ENCODE measurements at places on chromosomes 4 and X. TPM values are rescaled to one million over a fixed set of nuclear protein-coding genes. Genes with fewer than 3 reads are reported as not detected.

PLXNB3 gene
- total RNA-seq = 7.6 TPM

MTNR1A gene
- not detected for total RNA-seq

SSX2B gene
- not detected for total RNA-seq

F8A3 gene
- not detected for total RNA-seq

UCP1 gene
- total RNA-seq = not detected

FAT4 gene
- total RNA-seq = 5.6 TPM

CDKL2 gene
- total RNA-seq = not detected

GRCh38 chr4:92600638-92601037, 296.9 kb downstream of the GRID2 start:
- no peak for DNase-seq

DNA sequence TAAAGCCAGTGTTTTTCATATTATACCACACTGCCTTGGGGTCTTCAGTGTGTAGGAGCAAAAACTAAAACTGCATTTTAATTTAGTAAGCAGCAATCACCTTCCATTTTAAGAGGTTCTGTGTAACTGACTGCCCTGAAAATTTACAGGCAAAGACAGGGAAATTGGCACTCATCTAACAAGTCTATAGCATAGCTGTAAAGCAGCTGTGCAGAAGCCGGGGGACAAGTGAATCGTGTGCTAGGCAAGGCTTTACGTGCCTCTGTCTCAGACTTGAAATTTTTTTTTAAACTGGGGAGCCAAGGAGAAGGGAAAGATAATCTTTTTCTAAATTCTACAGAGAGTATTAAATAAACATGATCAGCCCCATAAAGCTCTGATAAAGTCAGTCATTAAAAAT, 39.7 kb downstream of the TSPAN5 start:
- no peak for DNase-seq

DNA sequence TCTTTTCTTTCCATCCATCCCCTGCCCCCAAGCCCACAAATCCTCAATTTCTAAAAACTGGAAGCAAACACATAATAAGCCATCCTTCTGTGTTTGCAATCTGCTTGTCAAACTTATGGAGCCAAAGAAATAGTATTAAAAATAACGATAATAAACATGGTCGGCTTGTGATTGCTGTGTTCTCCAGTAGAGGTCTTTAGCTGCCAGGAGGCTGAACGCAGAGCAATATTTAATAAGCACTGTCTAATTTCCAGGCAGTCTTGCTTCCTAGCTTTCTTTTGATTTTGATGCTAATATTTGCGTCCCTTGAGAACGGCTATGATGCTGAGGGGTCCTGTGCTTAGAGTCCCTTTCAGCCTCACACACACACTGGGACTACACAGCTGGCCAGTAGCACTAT, 3.2 kb upstream of the HELT start:
- DNase-seq = no peak

GRCh38 chr4:63898961-63899360, 510.3 kb downstream of the TECRL start:
- DNase-seq = no peak

GRCh38 chrX:7316887-7317286, 168.9 kb upstream of the PUDP start:
- DNase-seq = no peak

- no peak for DNase-seq
Observed at GRCh38 chrX:138847930-138848329, 136.4 kb upstream of the FGF13 start.

- DNase-seq = no peak
Observed at GRCh38 chrX:111131572-111131971, 35.6 kb downstream of the PAK3 start.

DNA sequence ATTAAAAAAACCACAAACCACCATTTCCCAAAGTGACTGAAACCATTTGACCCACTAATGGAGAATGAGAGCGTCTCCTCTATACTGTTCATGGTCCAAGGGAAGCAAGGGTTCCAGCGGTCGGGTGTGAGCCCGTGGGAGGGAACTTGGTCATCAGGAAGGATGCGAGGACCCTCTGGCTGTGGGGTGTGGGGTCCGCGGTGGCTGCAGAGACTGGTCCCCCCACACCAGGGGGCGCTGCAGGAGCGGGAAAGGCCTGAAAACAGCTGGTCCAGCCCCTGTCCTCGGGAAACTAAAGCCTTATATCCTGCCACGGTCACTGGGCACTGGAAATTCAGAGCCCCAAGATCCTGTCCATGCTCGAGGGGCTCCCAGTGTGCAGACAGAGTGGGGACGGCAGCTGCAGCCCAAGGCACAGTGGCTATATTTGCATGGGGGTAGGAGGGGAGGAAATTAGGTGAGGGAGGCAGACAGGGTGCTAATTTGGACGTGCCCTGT, 4.3 kb downstream of the BLOC1S4 start:
- peak; percentile 62 for DNase-seq
